HCT116 (cell line): ENCODE measurements at places on chromosomes 16 and 17.

DNA sequence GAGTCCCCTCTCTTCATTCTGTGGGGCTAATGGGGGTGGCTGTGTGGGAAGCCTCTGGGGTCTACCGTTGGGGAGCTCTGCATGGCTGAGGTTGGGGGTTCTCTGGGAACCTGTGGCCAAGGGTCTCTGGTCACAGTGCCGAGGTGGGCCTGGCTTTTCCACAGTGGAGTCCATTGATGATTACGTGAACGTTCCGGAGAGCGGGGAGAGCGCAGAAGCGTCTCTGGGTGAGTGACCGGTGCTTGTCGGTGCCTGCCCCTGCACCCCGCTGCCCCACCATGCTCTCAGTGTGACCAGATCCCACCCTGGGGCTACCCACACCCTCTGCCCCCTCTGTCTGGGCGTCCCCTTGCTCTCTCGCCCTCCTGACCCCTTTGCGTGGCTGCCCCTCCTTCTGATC lies 4.5 kb downstream of the LAT start:
- no peak for DNase-seq

DNA sequence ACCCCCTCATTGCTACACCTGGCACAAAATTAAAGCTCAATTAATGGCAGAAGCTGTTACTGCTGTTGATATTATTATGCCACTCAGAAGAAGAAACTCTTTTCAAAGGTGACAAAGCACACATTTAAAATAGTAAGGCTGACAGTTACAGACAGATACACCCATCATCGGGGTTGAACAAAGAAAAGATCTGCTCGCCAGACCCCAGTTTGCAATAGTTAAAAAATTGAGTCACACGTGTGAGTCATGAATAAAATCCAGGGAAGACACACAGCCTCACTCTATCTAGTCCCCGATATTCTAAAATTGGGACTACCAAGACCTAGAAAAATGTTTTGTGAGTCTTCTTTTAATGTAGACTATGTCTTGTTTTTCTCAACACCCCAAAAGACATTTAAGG lies 330.0 kb upstream of the SOX9 start:
- no peak for DNase-seq

- DNase-seq, result no peak
These were observed 11.0 kb downstream of the EFTUD2 start for GRCh38 chr17:44887971-44888954.

DNA sequence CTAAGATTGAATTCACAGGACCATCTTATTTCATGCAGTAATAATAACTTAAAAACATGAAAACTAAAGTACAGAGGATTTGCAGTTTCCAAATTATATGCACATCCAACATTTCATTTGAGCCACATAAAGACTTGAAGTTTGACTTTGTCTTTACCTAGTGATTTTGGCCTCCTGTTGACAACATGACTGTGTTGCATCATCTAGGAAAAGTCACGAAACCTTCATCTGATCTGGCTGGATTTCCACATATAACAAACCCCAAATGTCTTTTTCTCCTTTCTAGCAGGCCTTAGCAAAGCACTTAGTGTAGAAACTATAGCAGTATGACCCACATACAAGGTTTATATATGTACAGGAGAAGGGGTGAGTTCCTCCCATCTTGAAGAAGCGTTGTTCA lies 406.5 kb upstream of the CDH5 start:
- DNase-seq, result no peak

GRCh38 chr16:84647828-84648594 lies at the start of gene KLHL36:
TSS of gene KLHL36 (plus strand) at chr16:84648511. CDS start at chr16:84650868, 2,357 bp downstream.
- DNase-seq, result no peak

DNA sequence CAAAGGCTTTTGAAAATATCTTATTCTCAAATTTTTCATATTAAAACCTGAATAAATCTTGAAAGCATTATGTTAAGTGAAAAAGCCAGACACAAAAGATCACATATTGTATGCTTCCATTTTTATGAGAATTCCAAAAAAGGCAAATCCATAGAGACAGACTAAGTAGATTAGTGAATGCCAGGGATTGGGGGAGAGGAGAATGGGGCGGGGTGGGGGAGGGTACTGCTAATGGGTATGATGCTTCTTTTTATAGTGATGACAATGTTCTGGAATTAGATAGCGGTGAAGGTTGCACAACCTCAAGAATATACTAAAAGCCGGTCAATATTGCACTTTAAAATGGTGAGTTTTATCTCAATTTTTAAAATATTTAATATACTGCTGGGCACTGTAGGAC lies 44.0 kb downstream of the XPO6 start:
- no peak for DNase-seq

GRCh38 chr17:66663041-66663606 lies 171.8 kb upstream of the CACNG5 start:
- DNase-seq, result no peak

DNA sequence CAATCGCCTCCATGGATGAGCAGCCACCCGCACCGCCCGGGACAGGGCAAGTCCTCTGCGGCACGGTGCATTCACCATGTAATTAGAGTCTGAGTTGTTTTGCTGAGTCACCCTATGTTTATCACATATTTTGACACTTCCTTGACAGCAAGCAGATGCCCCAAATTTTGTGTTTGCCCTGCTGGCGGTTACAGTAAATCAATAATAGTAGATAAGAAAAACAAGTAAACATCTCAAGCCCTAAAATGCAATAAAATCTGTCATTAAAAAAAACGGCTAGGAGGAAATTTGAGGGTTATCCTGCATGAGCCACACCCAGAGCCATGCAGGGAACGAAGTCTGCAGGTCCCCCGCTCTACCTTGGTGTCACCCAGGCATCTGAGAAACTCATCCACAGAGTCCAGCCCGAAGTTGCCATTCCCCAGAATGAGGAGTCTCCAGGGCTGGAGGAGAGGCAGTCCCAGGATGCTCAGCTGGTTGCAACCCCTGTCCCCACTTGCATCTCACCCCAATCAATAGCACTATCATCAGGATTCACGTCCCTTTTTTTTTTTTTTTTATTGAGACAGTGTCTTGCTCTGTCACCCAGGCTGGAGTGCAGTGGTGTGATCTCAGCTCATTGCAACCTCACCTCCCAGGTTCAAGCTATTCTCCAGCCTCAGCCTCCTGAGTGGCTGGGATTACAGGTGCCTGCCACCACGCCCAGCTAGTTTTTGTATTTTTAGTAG lies 16.5 kb upstream of the ST6GALNAC1 start:
- no peak for DNase-seq

DNA sequence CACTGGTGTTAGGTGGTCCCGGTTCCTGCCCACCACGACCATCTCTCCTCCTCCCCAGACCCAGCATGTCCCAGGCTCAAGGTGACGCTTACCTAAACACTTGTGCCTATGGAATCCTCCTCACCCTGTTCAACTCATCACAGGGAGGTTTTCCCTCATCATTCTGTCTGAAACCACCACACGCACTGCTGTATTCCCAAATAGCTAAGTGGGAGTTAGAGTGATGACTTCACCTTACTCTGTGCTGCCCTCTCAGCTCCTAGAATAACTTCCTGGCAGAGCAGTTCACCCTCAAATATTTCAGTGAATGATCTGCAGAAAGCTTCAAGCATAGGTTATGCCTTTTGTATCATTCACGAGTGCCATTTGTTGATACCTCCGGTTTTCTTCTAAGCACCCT lies 216.5 kb downstream of the CPPED1 start:
- DNase-seq, result no peak

GRCh38 chr17:63631626-63632025 lies 9.4 kb downstream of the MAP3K3 start:
- no peak for DNase-seq

DNA sequence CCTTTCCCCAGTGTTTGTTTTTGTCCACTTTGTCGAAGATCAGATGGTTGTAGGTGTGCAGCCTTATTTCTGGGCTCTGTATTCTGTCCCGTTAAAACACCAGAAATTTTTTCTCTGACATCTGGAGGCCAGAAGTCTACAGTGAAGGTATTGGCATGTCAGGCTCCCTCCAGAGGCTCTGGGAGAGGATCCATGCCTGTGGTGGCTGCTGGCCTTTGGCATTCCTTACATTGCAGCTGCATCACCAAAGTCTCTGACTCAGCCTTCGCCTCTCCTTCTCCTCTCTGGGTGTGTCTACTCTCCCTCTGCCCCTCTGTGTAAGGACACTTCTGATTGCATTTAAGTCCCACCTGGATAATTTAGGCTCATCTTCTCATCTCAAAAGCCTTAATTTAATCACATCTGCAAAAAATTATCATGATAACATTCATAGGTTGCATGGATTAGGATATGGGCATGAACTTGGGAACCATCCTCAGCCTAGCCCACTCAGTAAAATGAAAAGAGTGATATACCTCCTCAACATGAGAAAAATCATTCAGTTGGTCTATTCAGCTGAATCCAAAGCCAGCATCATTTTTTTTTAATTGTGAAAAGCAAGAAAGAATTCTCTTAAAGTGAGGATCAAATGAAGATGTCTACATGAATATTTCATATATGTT lies 78.0 kb downstream of the MAP2K6 start:
- DNase-seq, result peak; percentile 28

GRCh38 chr17:50165066-50165465 lies 739 bp upstream of the SGCA start:
- DNase-seq, result no peak

GRCh38 chr16:86436466-86437185 lies 73.7 kb upstream of the FOXF1 start:
- DNase-seq, result no peak

- DNase-seq, result no peak
These were observed at the start of gene SCIMP for GRCh38 chr17:5234645-5235576. TSS of gene SCIMP (minus strand) at chr17:5234860. CDS start at chr17:5234755, 105 bp downstream.

DNA sequence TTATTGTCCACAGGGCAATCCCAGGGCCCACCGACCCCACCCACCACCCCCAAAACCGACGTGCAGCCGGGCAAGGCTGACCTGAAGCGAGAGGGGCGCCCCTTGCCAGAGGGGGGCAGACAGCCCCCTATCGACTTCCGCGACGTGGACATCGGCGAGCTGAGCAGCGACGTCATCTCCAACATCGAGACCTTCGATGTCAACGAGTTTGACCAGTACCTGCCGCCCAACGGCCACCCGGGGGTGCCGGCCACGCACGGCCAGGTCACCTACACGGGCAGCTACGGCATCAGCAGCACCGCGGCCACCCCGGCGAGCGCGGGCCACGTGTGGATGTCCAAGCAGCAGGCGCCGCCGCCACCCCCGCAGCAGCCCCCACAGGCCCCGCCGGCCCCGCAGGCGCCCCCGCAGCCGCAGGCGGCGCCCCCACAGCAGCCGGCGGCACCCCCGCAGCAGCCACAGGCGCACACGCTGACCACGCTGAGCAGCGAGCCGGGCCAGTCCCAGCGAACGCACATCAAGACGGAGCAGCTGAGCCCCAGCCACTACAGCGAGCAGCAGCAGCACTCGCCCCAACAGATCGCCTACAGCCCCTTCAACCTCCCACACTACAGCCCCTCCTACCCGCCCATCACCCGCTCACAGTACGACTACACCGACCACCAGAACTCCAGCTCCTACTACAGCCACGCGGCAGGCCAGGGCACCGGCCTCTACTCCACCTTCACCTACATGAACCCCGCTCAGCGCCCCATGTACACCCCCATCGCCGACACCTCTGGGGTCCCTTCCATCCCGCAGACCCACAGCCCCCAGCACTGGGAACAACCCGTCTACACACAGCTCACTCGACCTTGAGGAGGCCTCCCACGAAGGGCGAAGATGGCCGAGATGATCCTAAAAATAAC lies 3.0 kb downstream of the SOX9 start:
- no peak for DNase-seq

GRCh38 chr16:35506898-35507194 lies 2047.4 kb downstream of the TP53TG3F start:
- no peak for DNase-seq

DNA sequence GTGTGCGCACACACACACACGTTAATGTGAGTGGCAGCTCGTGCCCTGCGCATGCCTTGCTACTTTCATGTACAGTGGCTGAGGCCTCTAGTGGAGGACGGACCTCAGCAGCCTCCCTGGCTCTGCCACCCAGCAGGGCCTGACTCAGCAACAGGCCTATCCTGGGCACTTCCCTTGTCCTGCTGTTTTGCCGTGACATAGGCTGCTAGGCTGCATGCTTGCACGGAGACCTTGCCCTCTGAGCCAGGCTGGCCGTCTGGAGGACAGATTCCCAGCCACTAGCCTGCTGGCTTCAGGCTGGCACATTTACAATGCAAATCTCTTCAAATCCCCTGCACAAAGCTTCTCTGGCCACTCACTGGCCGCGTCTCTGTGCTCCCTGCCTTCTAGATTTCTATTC lies 9.5 kb downstream of the RNF213 start:
- no peak for DNase-seq

DNA sequence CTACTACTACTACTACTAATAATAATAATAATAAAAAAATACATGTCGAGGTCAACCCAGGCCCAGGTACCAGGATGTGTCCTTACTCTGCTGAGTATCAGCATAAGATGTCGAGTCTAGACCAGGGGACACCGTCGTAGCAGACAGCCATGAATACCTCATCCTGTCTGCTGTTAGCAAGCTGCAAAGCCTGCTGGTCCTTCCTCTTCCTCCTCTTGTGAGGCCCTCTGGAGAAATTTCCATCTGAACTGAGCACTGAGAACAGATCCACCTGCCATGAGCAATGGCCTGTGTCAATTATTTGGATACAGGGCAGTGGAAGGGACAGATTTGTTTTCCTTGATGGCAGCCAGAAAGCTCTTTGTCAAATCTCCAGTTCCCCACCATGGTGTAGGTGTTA lies 168.5 kb downstream of the XYLT1 start:
- no peak for DNase-seq

DNA sequence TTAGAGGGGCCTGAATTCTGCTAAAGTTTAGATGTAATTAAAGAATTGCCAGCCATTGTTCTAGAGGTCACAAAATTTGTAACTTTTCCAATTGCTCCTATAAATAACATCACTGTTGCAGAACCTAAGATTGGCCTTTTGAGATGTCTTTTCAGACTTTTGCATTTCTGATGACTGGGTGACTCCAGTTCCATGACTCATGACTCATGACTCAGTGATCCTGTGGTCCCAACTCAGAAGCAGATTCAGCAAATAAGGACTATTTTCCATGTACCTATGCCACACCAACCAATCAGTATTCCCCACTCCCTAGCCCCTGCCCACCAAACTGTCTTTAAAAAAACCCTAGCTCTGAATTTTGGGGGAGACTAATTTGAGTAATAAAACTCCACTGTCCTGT lies 740.9 kb downstream of the CDH8 start:
- no peak for DNase-seq

- DNase-seq, result no peak
These were observed 3.9 kb upstream of the SPATA32 start for GRCh38 chr17:45265821-45266220.

- peak; percentile 64 for DNase-seq
These were observed 10.0 kb downstream of the PITPNC1 start for GRCh38 chr17:67386965-67387551.

GRCh38 chr16:22329199-22329695 lies 32.0 kb downstream of the POLR3E start:
- no peak for DNase-seq

DNA sequence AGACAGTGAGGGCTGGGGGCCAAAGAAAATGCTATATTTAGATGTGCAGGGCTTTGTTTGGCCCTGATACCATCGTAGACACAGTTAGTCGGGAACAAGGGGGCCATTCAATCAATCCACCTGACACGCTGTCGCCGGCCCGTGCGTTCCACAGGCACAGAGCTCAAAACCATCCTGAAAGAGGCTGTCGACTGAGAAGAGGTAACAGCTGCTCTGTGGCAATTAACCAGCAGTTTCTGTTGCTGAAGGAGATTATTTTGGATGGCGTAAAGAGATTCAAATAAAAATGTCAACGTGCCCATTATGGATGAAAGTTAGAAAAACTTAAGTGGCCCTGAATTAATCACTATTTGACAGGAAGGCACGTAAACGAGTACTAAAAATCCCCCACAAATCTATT lies 276.2 kb upstream of the IRX5 start:
- DNase-seq, result no peak

- DNase-seq, result no peak
These were observed 151.2 kb downstream of the CMIP start for GRCh38 chr16:81595629-81596292.

- DNase-seq, result peak; percentile 94
These were observed 13.2 kb downstream of the ATP5PD start for GRCh38 chr17:75033346-75034235.
